RCC 7860 (cell line): ENCODE measurements at places on chromosomes 7 and 10.
A peak's percentile ranks its signal among the peaks of the same experiment; 100 is the strongest.

DNA sequence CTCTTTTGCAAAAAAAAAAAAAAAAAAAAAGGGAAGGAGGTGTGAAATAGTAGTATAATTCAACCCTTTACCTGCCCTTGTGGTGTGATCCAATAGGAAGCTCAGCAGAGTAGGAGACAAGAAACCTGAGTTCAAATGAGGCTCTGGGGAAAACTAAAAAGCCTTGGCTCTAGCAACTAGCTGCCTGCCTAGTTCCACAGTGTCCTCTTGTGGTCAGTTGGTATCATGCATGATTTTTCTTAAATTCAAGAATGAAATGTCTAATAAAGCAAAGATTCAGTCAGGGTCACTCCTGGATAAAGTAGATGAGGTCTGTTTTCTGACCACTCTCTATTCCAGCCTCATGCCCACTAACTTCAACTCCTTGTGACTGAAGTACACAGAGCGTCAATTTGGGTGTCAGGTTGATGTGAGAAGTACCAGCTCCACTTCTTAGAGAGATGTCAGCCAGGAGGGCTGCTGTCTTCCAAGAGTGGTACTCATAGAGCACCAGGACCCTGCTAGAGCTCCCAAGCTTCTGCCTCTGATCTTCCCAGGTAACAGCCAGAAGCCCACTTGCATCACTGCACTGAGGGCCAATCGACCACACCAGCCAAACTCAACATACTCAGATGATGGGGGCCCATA is 10.5 kb downstream of the LSM5 start:
- DNase-seq = peak; percentile 51

- no peak for DNase-seq
These were observed 98.6 kb upstream of the LYZL2 start for GRCh38 chr10:30728127-30728526.

DNA sequence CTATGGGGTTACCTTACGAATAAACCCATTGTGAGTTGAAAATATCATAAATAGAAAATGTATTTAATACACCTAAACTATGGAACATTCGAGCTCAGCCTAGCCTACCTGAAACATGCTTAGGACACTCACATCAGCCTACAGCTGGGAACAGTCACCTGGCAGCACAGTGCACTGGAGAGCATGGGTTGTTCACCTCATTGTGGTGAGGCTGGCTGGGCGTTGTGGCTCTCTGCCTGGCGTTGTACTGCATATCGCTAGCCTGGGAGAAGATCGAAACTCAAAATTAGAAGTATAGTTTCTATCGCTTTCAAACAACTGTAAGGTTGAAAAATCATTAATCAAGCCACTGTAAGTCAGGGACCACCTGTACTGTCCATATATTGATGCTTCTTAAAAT is 17.3 kb upstream of the HBP1 start:
- no peak for DNase-seq

DNA sequence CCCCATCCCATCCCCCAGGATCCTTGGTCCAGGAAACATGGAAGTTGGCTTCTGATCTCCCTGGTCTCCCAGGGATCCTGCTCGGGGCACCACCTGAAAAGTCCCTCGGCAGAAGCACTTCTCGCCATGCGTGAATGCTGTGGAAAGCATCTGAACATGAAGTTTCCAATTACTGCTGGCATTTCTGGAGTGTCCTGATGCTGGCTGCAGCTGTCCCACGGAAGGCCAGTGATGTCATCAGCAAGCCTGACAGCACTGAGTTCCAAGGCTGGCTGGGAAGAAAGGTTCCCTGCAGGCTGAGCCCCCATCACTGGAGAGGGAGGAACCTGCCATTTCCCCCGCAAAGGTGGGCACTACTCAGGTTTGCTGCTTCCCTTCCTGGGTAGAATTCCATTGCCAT is 71.4 kb downstream of the KCNMA1 start:
- DNase-seq = no peak

GRCh38 chr10:4141471-4141870 is 356.5 kb upstream of the KLF6 start:
- no peak for DNase-seq

GRCh38 chr10:70774810-70775678 is 10.1 kb downstream of the TBATA start:
- DNase-seq = no peak

- no peak for DNase-seq
These were observed 1102.4 kb downstream of the SORCS3 start for GRCh38 chr10:105743343-105744056.

DNA sequence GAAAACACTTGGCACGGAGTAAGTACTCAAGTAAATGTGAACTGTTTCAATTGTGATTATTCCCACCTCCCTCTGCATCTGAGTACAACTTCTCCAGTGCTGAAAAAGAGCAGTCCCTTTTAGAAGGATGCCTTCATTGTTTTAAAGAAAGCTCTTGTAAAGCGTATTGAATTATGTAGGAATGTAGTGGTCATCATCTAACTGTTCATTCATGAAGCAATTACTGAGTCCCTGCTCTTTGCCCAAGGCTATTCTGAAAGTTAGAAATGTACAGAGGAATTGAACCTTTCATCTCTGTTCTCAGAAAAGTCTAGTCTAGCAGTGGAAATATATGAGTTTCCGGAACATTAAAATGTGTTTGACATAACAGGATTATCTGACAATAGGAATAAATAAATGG is 127.8 kb downstream of the CACNB2 start:
- DNase-seq = no peak

DNA sequence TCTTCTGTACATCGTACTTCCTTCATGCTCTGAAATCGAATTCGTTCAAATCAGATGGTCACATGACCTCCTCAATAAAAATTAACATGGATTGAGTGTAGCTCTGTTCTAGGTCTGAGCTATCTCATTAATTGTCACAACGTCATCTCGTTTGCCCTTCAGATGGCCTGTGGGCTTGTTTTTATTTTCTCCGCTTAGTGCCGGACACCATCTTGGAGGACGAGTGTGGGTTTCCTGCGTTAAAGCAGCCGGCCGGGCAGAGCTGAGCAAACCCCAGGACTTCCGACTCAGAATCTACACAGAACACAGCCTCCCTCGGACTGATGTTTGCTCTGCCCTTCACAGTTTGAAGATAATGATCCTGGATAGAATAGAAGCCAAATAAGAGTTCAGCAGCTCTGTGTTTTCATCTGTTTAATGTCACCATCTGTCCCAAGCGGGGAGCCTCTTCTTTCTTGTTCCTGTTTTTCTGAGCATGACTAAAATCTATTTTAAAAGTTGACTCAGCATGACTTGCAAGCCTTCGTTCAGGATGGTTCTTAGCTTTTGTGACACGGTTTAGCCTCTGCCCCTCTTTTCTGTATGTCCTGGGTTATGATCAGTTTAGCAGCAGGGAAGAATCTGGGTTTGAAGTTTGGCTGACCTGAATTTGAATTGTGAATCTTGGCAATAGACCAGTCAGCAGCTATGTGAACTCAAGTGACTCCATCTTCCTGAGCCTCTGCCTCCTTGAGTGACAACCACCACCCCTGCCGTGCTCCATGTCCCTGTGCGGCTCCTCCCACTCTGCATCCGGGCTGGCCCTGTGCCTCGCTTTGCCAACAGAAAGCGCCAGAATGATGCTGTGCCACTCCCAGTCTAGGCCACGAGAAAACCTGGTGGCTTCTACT is 30.6 kb upstream of the GALNTL5 start:
- DNase-seq = no peak

DNA sequence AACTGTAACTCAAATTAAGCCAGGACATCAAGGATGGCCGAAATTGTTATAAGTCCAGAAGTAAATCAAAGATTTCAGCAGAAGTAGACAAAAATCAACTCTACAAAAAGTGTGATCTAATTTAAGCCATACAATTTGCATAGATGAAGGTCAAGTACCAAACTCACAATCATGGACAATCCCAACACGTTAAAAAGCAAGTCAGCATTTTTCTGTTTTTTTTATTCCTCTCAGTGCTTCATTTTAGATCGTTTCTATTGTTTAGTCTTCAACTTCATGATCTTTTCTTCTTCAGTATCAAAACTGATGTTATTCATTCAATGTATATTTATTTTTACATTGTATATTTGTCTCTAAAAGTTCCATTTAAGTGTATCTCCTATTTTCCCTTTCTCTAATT is 674.3 kb upstream of the PHF14 start:
- no peak for DNase-seq

GRCh38 chr7:106927536-106927935 is 62.5 kb downstream of the PIK3CG start:
- no peak for DNase-seq

GRCh38 chr10:94240901-94241300 is 121.8 kb downstream of the NOC3L start:
- DNase-seq = no peak

DNA sequence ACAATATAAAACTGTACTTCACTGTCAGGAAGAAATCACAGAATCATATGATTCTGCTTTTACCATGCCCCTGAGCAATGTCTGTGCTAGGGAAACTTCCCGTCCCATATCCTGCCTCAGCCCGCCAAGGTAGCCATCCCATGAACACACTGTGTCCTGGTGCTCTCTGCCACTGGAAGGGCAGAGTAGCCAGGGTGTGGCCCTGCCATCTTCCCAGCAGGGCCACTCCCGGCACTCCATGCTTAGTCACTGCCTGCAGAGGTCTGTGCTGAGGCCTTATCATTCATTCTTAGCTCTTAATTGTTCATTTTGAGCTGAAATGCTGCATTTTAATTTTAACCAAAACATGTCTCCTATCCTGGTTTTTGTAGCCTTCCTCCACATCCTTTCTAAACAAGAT is 31.8 kb downstream of the AP3M1 start:
- DNase-seq = peak; percentile 21

- no peak for DNase-seq
These were observed 71.7 kb downstream of the PRLHR start for GRCh38 chr10:118523775-118524174.

GRCh38 chr10:126080291-126080825 is 184.0 kb downstream of the FANK1 start:
- DNase-seq = peak; percentile 63

DNA sequence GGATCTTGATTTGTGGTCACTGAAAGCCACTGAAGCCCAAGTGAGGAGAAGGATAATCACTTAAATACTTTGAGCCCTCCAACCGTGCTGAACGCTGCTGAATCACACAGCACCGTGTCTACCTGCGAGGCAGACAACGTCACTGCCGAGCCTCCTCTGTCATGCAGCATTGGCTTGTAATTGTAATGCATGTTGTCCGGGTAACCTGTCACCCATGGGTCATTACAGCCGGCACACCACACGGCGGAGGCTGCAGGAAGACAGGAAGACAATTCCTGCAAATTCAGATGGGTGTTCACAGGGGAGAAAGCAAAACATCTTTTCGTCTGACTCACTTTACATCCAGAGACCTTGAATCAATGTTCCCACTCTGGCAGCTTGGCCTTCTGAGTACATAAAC is 546.1 kb upstream of the FOXK1 start:
- no peak for DNase-seq

DNA sequence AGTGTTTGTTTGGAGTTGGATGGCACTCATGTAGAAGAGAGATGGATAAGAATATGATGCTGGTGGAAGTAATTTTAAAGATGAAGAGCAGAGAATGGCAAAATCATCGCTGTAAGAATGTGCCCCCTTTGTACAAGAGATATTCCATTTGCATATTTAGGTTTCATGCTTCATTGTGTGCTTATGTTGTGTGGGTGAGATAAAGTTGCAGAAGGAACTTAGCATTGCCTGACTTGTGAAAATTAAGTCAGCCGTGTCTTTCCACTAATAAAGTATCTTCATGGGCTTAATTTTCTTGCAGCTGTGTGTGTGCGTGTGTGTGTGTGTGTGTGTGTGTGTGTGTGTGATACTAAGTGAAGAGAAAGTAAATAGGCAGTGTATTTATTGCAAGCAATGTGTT is 381.9 kb downstream of the OTUD1 start:
- no peak for DNase-seq

DNA sequence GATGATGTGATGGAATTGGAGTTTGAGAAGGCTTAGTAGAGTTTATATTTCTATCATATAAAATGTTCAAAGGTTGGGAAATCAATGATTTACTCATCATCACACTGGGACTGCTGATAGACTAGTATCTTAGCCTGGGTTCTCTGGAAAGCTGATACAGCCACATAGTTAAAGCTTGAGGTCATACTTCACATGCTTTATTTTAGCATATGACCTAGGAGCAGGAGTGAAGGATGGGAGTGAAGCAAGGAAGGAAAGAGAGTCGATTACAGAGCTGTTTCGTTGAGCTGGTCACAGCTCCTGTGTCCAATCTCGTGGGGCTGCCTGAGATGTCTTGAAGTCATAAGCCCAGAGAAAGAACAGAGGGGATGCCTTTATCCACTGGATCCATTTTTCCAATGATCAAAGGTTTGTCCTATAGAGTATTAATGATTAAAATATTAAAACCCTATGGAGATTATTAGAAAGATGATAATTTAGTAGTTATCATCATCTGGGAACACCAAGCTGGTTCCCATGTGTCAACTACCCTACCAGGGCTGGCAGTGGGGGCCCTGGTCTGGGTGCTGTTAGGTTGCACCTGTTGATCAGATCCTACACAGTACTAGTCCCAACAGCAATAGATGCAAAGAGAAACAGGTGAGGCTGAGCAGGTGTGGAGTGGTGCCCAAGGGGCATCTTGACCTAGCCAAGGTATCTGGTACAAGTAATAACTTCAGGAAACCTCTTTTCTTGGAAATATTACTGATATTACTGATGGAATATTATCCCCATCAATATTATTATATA is 77.8 kb downstream of the BAMBI start:
- DNase-seq = peak; percentile 76

GRCh38 chr10:132642732-132643008 is 105.1 kb downstream of the INPP5A start:
- DNase-seq = no peak

DNA sequence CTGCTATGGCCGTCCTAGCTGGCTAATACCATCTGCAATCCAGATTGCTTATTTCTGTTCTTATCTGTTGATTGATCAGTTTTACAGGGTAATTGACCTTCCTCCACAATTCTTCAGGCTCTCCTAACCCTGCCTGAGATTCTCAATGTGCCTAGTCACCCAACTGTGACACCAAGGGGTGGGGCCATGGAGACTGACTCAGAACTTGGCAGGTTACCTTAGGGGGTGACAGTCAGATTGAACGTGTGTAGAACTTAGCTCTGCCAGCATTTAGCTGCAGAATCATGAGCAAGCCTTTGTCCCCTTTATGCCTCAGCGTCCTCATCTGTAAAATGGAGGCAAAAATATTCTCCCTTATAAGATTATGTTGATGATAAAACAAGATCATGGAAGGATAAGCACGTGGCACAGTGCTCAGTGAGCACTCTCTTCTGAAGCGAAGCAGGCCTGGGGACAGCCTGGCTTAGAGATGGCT is 19.1 kb upstream of the LEP start:
- peak; percentile 83 for DNase-seq

GRCh38 chr7:15159261-15159660 is 256.7 kb upstream of the DGKB start:
- DNase-seq = no peak
